ENCODE measurements at places on chromosomes 6 and 20.
A peak's percentile ranks its signal among the peaks of the same experiment; 100 is the strongest.

- DNase-seq: no peak
Measured at GRCh38 chr6:135624402-135625295, 127.1 kb upstream of the AHI1 start.

- DNase-seq: no peak
Measured at GRCh38 chr6:47478233-47479139, 897 bp downstream of the CD2AP start.

- DNase-seq: no peak
Measured at GRCh38 chr6:30748851-30749540, 4.6 kb upstream of the IER3 start.

DNA sequence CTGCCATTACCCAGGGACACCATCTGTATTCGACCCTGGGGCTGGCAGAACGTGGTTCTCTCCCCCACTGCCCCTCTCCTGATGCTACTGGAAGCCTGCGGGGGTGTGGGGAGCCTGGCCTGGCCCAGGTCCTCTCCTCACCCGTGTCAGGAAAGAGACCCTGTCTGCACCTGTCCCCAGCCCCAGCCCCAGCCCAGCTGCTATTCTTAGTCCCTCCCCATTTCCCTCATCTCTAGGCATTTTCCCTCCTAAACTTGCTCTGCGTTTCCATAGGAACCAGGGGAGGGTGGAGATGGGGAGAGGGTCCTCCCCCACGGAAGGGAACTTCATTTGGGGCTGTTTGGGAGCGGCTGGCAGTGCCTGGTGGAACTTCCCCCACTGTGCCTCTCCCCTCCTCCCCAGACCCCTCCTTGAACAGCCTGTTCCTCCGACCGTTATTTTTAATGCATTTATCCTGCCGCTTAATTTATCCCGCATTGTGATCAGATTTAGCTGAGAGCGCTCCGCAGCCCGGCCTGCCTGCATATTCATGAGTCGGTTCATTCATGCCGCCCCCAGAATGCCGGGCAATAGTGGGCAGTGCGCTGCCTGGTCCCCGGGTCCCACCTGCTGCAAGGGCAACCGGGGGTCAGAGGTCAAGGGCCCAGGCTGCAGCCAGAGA, 31.8 kb upstream of the DLGAP4 start:
- no peak for DNase-seq

DNA sequence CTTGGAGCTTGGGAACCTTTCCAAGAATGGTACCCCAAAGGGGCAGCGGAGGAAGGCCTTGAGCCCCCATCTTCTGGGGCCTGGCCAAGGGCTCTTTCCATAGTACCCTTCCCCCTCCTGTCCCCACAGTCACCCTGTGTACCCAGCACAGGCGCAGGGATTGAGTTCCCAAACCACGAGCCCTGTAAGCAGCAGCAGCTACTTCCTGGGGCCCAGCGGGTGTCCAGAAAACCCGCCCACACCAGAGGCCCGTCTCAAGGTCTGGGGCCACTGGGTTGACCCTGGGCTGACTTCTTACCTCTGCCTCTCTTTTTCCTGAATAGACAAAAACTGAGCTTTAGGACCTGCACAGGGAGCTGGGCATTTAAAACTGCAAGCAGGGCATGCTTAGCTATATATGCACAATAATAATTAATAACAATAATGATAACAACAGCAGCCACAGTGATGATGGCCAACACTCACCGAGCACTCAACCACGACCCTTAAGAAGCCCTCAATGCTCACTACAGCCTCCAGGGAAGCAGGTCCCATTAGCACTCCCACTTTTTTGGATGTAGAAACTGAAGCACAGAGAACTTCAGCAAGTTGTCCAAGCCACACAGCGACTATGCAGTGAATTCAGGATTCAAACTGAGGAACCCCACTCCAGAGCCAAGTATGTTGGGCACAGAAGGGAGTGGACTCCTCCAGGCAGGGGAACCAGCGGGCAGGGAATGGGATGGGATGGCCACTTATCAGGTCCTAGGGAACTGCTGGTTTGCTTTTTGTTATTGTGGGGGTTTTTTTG, 14.5 kb downstream of the NOL4L start:
- DNase-seq: peak; percentile 65

DNA sequence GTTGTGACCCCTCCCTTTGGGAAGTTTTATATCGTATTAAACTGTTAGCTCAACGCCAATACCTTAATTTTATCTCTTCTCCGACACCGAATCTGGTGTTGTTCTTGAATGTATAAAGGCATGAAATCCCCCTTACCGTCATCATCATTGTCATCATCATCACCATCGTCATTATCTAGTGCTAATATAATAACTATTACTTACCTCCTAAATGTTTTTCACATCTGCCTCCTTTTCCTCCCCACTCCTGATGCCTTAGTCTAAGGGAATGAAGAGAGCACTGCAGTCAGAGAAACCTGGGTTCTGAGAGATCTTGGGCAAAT, 677 bp upstream of the ZBTB24 start:
- no peak for DNase-seq

DNA sequence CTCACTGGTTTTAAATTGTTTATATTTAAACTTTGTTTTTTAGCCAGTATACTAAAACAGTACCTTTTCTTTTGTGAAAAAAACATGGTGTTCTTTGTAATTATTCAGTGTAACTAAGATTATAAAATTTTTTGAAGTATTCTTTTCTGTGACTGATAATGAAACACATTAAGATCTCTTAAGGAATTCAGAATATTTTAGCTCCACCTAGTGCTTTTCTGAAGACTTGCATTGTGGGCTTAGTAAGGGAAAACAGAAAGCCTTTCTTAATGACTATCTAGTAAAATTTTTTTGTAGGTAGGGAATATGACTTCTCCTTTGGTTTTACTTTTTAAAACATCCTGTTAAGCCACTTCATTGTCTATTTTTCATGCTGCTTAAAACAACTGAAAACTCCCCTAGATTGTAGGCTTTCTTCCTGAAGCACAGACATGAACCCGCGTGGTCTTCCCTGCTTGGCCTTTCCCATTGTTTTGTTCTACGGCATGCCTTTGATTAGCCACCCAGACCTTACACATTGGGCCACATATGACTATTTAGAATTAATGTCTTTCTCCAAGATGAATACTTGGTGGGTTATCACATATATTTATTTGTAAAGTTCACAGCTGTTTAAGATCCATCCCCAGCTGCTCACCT, 72.1 kb downstream of the AFDN start:
- no peak for DNase-seq

DNA sequence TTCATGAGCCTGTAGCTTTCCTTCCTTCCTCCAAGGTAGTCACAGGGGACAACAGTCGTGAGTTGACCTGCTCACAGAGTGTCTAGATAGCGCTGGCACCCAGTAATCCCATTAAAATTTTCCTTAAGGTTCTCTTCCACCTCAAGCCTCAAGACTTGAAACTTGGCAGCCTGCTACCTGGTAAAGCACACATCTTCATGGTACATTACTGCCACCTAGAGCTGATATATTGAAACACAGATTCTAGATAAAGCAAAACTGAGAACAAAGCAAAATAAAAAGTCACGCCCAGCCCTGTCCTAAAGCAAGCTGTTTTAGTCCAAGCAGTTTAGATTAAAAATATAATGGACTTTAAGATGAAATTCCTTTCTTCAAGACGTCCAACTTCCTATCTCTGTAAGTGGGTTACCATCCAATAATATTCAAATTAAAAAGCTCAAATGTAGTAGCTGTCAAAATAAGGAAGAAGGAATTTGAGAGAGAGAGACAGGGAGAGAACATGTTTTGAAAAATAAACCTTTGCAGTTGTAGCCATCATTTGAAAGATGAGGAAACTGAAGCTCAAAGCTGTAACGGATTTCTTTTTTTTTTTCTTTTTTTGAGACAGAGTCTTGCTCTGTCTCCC, 50.7 kb upstream of the CD83 start:
- DNase-seq: no peak

- DNase-seq: no peak
Measured at GRCh38 chr20:48313324-48313723, 514.5 kb downstream of the PREX1 start.

DNA sequence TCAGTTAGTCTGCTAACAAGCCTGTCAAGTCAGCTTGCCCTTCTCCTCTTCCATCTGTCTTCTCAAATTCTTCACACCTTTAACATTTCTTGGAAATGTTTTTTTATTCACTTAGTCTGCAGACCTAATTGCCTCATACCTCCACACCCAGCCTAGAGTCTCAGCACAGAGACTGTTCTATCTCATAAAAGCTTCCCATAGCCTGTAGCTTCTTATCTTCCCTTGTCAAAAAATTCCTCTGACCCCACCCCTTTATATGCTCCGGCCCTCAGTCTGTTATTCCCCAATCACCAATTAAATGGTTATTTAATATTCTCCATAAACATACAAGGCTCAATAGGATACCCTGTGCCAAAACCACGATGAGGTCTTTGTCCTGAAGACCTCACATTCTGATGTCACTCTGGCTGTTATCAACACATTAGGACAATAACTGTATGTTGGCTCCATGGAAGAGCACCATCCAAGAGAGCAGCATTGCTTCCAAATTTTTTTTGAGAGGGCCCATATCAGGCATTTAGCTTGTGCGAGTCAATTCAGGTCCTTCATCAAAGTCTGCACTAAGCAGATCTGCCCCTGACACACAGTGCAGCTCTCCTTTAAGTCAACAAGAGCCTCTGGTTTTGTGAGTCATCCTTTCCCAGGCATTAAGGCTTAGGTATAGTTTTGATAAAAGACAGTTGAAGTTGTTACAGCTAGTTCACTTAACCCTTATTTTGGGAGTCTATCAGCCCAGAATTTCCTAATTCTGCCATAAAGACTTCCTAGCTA, 83.2 kb upstream of the TBX18 start:
- DNase-seq: no peak

- DNase-seq: no peak
Measured at GRCh38 chr6:25332655-25333071, 53.5 kb downstream of the CARMIL1 start.

DNA sequence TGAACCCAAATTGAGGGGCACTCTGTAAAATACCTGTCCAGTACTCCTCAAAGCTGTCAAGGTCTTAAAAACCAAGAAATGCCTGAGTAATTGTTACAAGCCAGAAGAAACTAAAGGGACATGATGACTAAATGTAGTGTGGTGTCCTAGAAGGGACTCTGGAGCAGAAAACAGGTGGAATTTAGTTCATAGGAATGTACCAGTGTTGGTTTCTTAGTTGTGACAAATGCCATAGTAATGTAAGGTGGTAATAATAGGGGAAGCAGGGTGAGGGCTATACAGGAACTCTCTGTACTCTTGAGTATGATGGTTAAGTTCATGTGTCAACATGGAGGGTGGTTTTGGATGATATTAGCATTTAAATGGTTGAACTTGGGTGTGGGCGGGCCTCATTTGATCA, 92.3 kb downstream of the CNBD2 start:
- no peak for DNase-seq

DNA sequence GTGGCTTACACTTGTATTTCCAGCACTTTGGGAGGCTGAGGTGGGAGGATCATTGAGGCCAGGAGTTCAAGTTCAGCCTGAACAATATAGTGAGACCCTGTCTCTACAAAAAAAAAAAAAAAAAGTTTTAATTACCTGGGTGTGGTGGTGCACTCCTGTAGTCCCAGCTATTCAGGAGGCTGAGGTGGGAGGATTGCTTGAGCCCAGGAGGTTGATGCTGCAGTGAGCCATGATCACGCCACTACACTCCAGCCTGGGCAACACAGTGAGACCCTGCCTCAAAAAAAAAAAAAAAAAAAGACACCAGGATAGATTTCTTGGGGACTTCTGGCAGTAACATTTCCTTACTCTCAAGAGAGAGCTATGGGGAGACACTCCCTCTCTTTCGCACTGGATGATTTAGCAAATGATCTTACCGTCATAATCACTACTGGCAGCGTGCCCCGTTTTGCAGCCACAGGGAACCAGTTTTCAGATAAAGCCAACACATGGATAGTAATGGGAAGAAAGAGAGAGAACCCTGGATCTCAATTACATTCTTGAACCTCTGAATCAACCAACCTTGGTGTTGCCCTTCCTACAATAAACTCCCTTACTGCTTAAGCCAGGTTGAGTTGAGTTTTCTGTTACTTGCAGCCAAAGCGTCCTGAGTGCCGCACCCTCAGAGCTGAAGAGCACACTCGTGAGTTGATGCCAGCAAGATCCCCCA, 18.1 kb upstream of the PTPN1 start:
- DNase-seq: no peak

- no peak for DNase-seq
Measured at GRCh38 chr20:3629893-3630292, 33.3 kb downstream of the GFRA4 start.

GRCh38 chr20:2626853-2627541, 25.4 kb upstream of the NOP56 start:
- no peak for DNase-seq

DNA sequence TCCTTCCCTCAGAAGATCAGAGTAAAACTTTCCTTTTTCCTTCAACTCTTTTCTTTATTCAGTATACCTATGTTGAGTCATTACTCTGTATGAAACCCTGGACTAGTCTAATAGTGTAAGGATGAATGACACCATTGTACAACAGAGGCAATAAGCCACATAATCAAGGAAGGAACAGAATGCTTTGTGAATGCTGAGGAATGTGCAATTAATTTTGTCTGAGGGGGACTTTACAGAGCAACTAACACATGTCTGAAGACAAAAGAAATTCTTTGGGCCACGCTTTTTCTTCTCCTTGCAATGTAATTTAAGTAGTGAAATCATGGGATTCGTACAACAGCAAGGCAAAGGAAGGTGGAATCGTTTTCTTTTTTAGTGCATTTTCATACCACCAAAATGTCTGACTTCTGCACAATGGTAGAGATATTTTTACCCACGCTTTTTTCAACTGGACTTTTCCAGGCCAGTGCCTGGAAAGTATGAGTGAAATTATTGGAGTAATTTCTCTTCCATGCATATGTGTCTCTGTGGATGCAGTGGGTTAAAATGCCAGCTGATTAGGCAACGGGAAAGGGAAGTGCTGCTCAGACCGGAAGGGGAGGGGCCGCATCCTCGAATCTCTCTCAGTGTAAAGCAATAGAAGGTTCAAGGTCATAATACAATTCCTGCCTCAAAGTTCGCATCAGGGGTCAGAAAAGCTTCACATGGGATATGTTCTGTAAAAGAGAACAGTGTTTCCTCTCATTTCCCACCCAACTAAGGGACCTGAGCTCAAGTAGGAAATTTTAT, 89.9 kb upstream of the MTHFD1L start:
- DNase-seq: no peak

DNA sequence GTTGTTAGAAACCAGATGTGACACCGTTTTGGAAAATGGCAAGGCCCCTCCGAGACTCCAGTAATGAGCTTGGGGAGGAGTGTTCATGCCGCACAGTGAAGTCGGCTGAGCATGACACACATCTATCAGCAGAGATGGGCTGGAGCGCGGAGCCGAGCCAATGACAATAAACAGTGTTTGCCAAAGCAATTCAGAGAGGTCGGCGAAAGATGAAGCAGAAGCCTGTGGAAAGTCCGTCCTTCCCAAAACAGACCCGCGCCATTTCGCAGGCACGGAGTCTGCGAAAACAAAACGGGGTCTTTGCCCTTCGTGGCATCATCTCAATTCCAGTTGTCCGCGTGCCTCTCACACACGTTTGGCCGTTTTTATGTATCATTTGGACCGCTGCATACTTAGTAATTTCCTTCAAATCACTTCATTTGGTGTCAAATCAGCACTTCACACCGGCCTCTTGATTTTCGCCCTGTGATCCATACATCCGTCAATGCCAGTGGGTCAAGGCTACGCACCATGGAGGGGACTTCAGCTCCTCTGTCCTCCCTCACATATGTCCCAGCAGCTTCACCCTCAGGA, 71.3 kb downstream of the SULF2 start:
- DNase-seq: no peak

- no peak for DNase-seq
Measured at GRCh38 chr6:7784706-7785105, 58.8 kb downstream of the BMP6 start.

- no peak for DNase-seq
Measured at GRCh38 chr6:11251553-11252360, 19.3 kb upstream of the NEDD9 start.

GRCh38 chr6:36679043-36679833, 724 bp downstream of the CDKN1A start:
- no peak for DNase-seq
